ENCODE measurements at places on chromosomes 6 and 20.

- no peak for DNase-seq
Measured at GRCh38 chr20:54139188-54139587, 34.6 kb downstream of the CYP24A1 start.

- no peak for DNase-seq
Measured at GRCh38 chr6:72554761-72555221, 67.1 kb upstream of the KCNQ5 start.

DNA sequence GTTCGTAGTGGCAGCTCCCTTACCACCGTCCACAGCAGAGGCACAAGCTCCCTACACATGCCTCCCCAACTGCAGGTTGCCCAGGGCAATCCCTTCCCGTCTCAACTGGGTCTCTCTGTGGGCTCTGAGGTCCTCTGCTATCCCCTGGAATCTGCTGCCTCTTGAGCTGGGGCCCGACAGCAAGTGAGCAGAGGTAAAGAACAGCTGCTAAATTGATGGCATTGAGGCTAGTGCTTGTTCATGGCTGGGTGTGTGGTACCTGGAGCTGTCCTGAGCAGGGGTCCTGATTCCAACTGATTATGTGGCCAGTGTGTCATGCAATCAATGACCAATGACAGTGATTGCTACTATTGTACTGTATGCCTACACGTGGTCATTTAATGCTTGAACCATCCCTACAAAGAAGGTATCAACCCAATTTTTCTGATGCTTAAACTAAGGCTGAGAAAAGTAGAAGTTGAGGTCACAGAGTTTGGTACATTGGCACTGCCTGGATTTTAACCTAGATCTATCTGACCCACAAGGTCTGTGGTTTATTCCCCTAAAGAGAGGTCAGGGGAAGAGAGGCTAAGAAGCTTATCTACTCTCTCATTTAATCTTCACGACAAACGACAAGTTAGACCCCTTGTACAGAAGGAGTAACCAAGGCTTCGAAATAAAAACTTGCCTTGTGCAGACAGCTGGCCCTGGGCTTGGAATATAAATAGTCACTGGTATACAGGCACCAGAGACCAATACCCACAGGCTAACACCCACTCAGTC lies 41.1 kb downstream of the HNF4A start:
- DNase-seq: no peak

- DNase-seq: no peak
Measured at GRCh38 chr20:31642837-31643236, 5.1 kb downstream of the COX4I2 start.

DNA sequence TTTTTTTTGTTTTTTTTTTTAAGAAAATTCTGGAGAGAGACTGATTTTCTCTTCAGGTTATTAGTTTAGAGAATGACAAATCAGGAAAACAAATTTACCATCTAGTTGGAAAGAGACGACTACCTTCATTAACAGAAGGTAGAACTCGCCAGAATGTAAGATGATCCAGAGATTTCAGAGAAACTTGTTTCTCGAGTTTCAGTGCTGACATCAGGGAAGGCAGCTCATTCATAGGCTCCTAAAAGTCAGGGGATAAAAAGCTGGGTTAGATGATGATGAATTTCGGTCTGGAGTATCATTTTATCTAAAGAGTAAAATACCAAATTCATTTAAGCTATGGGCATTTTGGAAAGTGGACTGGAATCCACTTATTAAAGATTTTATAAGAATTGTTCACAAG lies 27.9 kb downstream of the ZNF334 start:
- DNase-seq: no peak
